ENCODE measurements at places on chromosomes 3 and 15.

- DNase-seq: no peak
Measured at GRCh38 chr3:110528305-110529121, 543.1 kb upstream of the NECTIN3 start.

DNA sequence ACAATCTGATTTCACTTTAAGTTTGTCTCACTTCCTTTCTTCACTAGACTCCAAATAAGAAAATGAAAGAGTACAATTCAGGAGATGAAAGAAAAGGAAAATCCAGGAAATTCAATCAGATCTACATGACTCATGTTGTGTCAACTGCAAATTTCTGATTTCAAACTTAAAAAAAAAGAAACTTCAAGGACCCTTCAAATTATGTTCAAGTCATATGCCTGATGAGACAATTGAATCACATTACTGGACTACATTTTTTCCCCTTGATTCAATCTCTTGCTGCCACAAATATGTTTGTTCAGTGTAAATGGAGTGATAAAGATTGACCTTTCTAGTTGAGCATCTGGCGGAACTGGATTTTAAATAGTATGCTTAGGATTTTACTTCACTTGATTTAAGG lies 37.4 kb downstream of the FRMD5 start:
- DNase-seq: no peak

- DNase-seq: no peak
Measured at GRCh38 chr3:14911651-14912050, 35.7 kb upstream of the NR2C2 start.

DNA sequence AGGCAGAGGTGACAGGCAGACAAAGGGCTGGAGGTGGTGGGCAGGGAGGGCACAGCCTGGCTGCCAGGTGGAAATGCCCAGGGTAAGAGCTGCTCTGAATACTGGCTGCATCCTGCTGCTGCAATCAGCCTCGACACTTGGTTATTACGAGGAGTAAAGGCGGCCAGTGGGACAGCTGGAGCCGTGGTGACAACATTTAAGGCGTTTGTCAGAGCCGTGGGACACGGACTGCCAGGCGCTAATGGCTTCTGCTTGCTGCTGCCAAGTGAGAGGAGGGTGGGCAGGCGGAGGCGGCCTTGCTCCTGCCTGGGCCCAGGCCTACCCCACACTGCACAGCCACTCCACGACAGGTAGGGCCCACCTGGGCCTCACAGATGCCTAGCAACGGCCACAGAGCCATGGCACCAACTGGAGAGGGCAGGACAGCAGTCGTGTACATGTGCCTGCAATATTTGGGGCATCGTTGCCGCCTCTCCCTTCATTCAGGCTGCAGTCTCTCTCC lies 49.2 kb upstream of the TMEM115 start:
- DNase-seq: no peak

DNA sequence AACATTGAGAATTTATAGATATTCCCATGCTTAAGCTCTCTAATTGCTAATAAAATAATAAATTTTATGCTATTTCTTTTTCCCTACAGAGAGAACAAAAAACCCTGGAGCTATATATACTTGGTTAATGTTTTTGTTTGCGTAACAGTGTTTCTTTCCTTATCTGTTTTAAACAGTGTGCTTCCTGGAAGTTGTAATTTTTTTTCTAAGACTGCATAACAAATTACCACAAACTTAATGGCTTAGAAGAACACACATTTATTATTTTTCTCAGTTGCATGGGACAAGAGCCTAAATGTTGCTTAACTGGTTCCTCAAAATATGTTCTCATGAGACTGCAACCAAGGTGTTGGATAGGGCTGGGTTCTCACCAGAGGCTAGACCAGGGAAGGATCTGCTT lies 49.7 kb upstream of the DPH6 start:
- no peak for DNase-seq

GRCh38 chr3:52037291-52037690 lies 19.1 kb downstream of the DUSP7 start:
- DNase-seq: no peak

- DNase-seq: no peak
Measured at GRCh38 chr15:78088773-78089080, 3.6 kb upstream of the SH2D7 start.

DNA sequence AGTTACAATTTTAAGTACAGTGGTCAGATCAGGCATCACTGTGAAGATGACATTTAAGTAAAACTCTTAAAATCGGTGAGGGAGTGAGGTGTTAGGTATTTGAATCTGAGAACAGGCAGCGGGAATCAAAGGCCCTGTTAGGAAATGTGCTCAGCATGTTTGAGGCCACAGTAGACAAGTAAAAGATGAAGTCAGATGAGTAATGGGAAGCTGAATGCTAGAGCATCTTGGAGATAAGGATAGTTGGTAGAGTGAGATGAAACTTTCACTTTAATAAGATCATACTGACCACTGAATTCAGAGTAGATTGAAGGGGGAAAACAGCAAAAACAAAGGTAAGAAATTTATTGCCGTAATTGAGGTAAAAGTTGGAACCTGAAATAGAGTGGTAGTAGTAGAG lies 61.6 kb downstream of the DCBLD2 start:
- DNase-seq: no peak

DNA sequence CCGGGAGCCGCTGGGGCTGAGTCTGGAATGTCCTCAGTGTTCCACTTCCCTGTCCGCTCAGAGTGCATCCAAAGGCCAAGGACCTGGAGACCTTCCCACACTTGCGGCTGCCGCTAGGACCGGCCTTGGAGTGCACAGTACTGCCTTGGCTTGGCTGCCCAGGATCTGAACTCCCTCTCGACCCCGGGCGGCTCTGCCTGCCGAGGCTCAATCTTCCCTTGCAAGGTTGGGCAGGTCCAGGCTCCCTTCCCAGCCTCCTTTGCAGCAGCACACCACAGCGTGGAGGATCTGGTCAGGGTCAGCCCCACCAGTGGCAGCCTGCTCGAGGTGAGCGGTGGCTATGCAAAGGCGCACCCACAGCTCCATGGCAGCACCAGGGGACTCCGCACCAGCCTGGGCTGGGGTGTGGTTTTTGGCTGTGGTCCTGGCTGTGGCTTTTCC lies 69.2 kb downstream of the PLXNA1 start:
- no peak for DNase-seq

DNA sequence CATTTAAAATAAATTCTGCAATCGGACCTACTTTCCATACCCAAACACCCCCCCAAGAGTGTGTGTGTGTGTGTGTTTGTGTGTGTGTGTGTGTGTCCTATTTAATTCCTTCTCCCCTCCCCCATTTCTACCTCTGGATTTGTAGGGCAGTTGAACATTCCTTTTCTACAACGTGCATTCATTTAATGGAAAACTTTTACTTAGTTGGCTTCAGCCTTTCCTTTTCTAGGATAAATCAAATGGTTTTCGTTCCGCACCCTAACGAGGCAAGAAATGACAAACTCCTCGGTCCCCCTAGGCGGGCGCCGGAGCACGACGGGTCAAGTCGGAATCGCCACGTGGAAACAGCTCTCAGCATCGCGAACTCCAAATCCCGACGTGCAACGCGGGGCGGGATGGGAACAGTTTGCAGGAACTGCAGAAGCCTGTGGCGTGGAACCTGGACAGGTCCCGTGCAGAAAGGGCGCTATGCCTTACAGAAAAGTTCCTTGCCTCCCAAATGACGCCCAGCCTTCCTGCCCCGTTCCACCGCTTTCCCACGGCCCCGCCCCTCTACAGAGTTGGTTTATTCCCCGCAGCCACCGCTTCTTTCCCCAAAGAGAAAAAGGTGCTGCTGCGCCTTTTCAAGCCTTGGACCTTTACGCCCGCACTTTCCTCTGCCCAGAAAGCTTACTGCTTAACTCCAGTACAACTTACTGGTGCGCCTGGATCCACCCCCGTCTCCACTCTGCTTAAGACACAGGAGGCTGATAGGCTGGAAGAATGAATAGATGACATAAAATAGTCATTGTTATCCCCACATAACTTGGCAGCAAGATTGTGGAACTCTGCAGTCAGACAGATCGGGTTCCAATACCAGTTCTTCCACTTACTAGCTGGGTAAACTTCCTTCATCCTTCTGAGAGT lies 1.1 kb upstream of the EIF2B5 start:
- peak; percentile 66 for DNase-seq

- DNase-seq: no peak
Measured at GRCh38 chr3:72220946-72221345, 436.0 kb upstream of the PROK2 start.

GRCh38 chr3:172289583-172289982 lies 158.7 kb downstream of the GHSR start:
- no peak for DNase-seq

GRCh38 chr15:73709686-73710085 lies 25.5 kb downstream of the CD276 start:
- no peak for DNase-seq

GRCh38 chr3:120470870-120471269 lies 20.1 kb upstream of the FSTL1 start:
- DNase-seq: no peak

GRCh38 chr3:41872157-41872556 lies 89.7 kb downstream of the ULK4 start:
- no peak for DNase-seq

GRCh38 chr15:96362011-96362754 lies 31.7 kb downstream of the NR2F2 start:
- DNase-seq: no peak

DNA sequence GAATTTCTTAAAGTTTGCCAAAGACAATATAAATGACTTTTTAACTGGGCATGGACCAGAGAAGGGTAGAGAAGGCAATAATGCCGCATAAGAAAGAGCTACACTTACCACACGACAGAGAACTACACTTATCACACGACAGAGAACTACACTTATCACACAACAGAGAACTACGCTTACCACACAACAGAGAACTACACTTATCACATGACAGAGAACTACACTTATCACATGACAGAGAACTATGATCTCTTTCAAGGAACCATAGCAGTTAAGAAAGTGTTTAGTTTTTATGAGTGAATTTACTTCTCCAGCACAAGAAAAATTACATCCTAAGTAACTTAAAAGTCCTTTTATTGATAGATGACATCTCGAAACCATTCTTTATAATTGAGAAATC lies 32.0 kb downstream of the DCUN1D1 start:
- DNase-seq: no peak

- DNase-seq: no peak
Measured at GRCh38 chr3:195183071-195183776, 87.7 kb downstream of the XXYLT1 start.

DNA sequence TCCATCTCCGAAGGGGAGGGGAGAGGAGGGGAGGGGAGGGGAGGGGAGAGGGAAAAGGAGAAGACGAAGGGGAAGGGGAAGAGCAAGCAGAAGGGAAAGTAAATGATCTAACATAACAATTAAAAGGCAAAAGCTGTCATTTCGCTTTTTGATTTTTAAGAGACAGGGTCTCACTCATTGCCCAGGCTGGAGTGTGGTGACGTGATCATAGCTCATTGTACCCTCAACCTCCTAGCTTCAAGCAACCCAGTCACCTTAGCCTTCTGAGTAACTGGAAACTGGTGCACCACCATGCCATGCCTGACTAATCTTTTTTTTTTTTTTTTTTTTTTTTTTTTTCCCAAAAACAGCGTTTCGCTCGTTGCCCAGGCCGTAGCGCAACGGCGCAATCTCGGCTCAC lies 22.6 kb downstream of the ADAM10 start:
- DNase-seq: no peak

GRCh38 chr15:100809587-100809986 lies 70.0 kb upstream of the ALDH1A3 start:
- DNase-seq: no peak

All from stimulated activated effector memory CD8-positive, alpha-beta T cell treated with anti-CD3 and anti-CD28 coated beads, Interleukin-12 subunit alpha, Interleukin-12 subunit beta, amount 100 ng/mL, for 72 hours (primary cell).